ENCODE measurements at places on chromosomes 4 and X.

DNA sequence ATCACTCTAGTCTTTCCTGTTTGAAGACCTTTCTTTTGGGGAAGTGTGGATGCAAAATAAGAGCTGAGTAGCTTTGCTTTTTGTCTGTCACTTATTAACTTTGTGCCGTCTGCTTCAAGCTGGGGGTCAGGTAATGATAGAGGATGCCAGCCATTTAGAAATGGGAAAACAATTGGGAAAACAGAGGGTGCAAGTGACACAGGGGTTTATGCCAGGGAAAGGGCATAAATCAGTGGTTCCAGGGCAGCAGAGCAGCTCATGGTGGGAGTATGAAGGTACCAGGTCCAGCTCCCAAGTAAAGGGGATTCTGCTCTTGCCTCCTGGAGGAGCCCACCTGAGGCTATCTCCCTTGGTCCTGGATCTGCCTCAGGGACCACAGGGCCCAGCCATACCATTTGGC is 91.9 kb upstream of the GPR50 start:
- H3K27ac ChIP-seq: no peak overlapping the region
- H3K4me3 ChIP-seq: no peak overlapping the region
- no peaks in the 10 kb centered on the region for H3K27me3 ChIP-seq

DNA sequence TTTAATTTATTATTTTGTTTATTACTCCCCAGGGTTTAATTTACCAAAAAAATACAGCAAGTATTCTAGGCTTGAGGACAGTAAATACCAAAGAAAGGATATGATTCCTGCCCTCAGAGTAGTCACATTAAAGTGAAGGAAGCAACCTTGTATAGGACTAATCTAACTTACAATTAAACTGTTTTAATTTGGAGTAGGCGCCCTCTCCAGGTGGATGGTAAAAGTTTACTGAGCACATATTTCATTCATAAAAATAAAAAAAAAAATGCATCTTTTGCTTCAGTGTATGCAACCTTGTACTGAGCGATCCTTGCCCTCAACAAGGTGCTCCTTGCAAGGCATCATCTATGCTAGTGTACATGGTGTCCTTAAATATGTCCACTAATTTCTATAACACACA is 72.0 kb upstream of the MAGEB16 start:
- H3K4me1 ChIP-seq: no peaks in the 10 kb centered on the region
- H3K27me3 ChIP-seq: no peaks in the 10 kb centered on the region
- no peak overlapping the region for H3K27ac ChIP-seq
- H3K4me3 ChIP-seq: no peak overlapping the region
- no peaks in the 10 kb centered on the region for H3K36me3 ChIP-seq
- DNase-seq: no peak

DNA sequence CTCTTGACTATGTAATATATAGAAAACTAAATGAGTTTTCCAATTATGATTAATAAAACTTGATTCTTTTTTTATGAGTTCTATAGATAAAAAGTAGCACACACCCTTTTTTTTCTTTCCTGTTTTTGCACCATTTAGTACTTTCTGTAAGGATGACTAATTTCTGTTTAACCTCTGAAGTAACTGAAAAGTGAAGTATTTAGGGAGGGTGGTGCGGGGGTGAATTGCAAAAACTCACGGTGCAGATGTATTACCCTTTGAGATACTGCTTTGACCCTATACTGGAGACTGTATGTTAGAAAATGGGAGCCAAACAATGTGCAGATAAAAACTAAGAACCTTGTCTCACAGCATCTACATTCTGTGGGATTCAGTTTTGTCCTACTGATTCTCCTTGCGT is 471.6 kb downstream of the DTHD1 start:
- no peak for DNase-seq
- H3K4me3 ChIP-seq: no peak overlapping the region
- no peak overlapping the region for H3K27ac ChIP-seq
- H3K27me3 ChIP-seq: no peaks in the 10 kb centered on the region

- no peak for DNase-seq
- H3K4me1 ChIP-seq: no peaks in the 10 kb centered on the region
- no peaks in the 10 kb centered on the region for H3K27me3 ChIP-seq
- H3K27ac ChIP-seq: no peak overlapping the region
- H3K4me3 ChIP-seq: no peak overlapping the region
Measured at GRCh38 chr4:142480244-142480643, 365.9 kb downstream of the INPP4B start.

- no peak overlapping the region for H3K4me3 ChIP-seq
- DNase-seq: no peak
- no peaks in the 10 kb centered on the region for H3K4me1 ChIP-seq
- no peaks in the 10 kb centered on the region for H3K27me3 ChIP-seq
- no peaks in the 10 kb centered on the region for H3K36me3 ChIP-seq
- H3K27ac ChIP-seq: peak overlapping the region; percentile 27
Measured at GRCh38 chrX:16202943-16203342, 35.7 kb downstream of the MAGEB17 start.

DNA sequence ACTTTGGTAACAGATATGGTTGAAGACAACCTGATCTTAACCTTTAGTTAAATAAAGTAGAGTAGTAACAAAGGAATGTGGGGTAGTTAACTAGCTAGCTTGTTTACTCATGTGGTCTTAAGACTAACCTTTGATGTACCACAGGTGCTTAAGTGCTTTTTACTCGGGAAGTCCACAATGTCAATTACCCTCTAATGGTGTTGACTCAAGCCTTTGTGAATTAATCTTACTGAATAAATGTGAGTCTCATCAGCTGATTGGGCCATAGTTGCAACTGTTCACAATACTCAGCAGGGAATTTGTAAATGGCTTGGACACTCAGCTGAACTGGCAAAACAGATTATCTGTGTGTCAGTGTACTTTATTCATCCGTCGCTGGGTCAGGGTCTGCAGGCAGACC is 119.0 kb upstream of the UGT8 start:
- H3K27me3 ChIP-seq: no peaks in the 10 kb centered on the region
- no peak overlapping the region for H3K4me3 ChIP-seq
- no peaks in the 10 kb centered on the region for H3K36me3 ChIP-seq
- DNase-seq: no peak
- no peak overlapping the region for H3K27ac ChIP-seq

DNA sequence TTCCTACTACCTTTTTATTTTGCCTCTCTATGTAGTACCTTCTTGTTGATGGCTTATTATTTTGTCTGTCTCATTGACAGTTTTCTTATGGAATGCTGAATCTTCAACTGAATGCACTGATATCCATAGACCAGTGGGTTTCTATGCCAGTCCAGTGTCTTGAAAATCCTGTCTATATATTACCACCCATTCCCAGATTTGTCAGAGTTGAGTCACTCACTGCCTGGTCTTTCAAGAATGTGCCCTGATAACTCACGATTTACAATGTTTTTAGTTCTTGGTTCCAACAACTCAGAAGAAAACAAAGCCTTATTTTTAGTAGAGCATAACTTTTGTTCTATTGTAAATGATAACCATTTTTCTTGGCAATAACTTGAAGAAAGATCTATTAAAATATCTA is 606.0 kb upstream of the PITX2 start:
- no peak overlapping the region for H3K27ac ChIP-seq
- H3K4me1 ChIP-seq: no peaks in the 10 kb centered on the region
- no peaks in the 10 kb centered on the region for H3K27me3 ChIP-seq
- no peak for DNase-seq
- no peaks in the 10 kb centered on the region for H3K36me3 ChIP-seq

DNA sequence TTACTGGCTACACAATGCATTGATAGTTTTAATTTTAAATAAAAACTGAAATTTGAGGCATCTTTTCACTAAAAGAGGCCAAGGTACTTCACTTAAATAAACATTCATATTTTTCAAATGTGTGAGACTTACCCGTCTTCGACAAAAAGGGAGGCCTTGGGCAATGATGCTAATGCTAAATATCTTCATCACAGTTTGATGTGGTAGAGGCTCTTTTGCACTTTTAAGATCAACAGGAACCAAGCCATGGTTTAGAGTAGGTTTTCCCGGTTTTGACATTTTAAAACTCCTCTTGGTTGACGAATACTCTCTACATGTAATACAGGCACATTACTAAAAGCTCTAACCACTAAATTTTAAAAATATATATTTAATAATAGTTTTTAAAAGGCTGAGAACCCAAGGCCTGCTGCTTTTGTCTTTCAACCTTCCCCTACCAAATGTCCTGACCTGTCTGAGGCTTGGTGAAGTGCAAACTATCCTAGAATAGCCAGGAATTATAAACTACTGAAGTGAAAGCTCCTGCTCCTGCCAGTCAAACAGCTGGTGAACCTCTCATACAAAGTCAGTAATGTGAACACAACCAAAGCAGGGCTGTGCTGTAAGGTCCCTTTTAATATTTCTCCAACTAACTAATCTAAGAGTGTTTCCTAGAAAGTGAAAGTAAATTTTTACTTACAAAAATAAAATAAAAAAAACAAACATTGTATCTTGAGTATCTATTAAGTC is 153.7 kb downstream of the FBXW7 start:
- H3K4me1 ChIP-seq: no peaks in the 10 kb centered on the region
- DNase-seq: no peak
- H3K36me3 ChIP-seq: no peaks in the 10 kb centered on the region
- H3K27me3 ChIP-seq: no peaks in the 10 kb centered on the region
- peak overlapping the region; percentile 66 for H3K27ac ChIP-seq

DNA sequence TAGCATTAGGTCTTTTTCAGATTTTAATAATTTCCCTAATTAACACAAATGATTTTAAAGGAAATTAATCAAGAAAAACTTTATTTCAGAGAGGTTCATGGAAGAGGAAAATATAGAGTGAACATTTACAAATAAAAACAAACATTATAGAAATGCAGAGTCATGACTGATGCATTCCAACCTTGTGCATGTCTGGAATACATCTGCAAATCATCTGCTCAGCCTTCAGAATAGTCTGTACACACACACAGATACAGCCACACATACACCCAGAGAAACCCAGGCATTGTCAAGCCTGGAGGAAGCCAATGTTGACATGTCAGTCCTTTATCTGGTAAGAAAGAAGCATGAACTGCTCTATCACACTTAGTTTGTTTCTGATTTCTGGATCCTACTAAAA is 61.3 kb upstream of the NFKB1 start:
- DNase-seq: no peak
- no peak overlapping the region for H3K4me3 ChIP-seq
- no peaks in the 10 kb centered on the region for H3K27me3 ChIP-seq
- peak overlapping the region; percentile 89 for H3K27ac ChIP-seq
- H3K4me1 ChIP-seq: peaks cover 42% of the 10 kb centered on the region

- no peaks in the 10 kb centered on the region for H3K27me3 ChIP-seq
- no peak overlapping the region for H3K27ac ChIP-seq
- H3K4me1 ChIP-seq: no peaks in the 10 kb centered on the region
- DNase-seq: no peak
- no peaks in the 10 kb centered on the region for H3K36me3 ChIP-seq
Measured at GRCh38 chr4:106707776-106708463, 328.2 kb downstream of the DKK2 start.

GRCh38 chrX:143461606-143462005 is 55.7 kb downstream of the SPANXN3 start:
- no peak overlapping the region for H3K4me3 ChIP-seq
- H3K27ac ChIP-seq: no peak overlapping the region
- DNase-seq: no peak
- H3K36me3 ChIP-seq: no peaks in the 10 kb centered on the region
- no peaks in the 10 kb centered on the region for H3K4me1 ChIP-seq
- H3K27me3 ChIP-seq: no peaks in the 10 kb centered on the region

DNA sequence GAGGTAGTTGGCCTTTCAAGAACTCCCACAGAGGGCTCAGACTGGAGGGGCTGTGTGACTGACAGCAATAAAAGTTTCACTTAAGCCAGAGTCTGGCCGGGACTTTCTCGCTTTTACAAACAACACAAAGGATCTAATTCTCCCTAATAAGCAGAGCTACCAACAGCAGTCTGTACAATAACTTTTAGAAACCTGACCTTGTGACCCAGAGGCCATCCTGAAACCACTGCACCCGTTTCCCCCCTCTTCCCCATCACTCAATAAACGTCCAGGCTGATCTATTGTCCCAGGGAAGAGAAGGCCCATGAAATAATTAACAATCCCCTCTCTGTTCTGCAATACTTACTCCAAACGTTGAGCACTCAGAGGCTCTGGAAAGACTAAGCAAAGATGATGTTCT is 442.4 kb downstream of the ZIC3 start:
- H3K27ac ChIP-seq: no peak overlapping the region
- no peak overlapping the region for H3K4me3 ChIP-seq
- H3K36me3 ChIP-seq: no peaks in the 10 kb centered on the region
- H3K4me1 ChIP-seq: no peaks in the 10 kb centered on the region
- peaks cover 7% of the 10 kb centered on the region for H3K27me3 ChIP-seq
- DNase-seq: no peak

GRCh38 chr4:65592089-65592488 is 78.2 kb downstream of the EPHA5 start:
- no peak for DNase-seq
- H3K27me3 ChIP-seq: no peaks in the 10 kb centered on the region
- H3K36me3 ChIP-seq: no peaks in the 10 kb centered on the region
- H3K27ac ChIP-seq: no peak overlapping the region
- no peak overlapping the region for H3K4me3 ChIP-seq

DNA sequence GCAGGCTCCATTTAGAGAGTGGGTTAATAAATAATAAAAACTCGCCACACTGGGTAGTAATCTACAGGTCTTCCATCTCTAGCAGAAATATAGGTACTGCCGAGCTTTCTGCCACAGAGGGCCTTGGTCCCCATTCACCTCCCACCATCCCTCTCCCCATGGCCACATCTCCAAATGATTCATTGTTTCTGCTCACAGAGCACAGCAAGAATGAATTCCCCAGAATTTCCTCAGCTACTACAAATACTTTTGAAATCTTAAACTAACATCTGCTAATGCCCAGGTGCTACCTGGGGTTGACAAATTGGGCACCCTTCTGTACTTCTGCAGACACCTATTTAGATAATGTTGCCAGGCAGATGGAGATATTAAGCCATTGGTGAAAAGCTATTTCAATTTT is 5.1 kb downstream of the PHEX start:
- no peaks in the 10 kb centered on the region for H3K4me1 ChIP-seq
- H3K4me3 ChIP-seq: no peak overlapping the region

DNA sequence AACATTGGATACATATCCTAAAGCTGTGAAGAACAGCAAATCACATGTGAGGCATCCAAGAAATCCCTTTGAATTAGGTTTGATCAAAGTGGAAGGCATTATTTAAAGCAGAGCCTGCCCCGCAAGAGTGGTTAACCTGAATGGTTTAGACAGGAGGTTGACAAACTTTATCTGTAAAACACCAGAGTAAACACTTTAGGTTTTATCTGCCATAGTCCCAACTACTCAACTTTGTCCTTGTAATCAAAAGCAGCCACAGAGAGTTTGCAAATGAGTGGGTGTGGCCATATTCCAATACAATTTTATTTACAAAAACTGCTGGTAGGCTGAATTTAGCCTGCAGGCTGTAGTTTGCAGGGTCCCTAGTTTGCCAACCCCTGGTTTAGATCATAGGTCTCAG is 25.2 kb upstream of the FGFBP2 start:
- no peak overlapping the region for H3K4me3 ChIP-seq
- no peaks in the 10 kb centered on the region for H3K4me1 ChIP-seq
- no peak overlapping the region for H3K27ac ChIP-seq
- no peaks in the 10 kb centered on the region for H3K27me3 ChIP-seq

DNA sequence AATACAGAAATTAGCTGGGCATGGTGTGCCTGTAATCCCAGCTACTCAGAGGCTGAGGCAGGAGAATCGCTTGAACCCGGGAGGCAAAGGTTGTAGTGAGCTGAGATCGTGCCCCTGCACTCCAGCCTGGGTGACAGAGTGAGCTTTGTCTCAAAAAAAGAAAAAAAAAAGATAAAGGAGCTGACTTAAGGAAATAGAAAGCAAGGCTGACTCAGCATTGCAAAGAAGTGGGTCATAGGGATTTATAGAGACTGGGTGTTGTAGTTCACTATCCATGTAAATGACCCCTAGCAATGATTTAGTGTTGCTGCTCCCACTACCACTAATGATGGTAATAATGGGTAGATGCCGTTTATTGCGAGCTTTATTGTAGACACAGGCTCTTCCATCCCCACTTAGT is 47.6 kb downstream of the ADD1 start:
- H3K27ac ChIP-seq: no peak overlapping the region
- H3K27me3 ChIP-seq: no peaks in the 10 kb centered on the region
- no peaks in the 10 kb centered on the region for H3K4me1 ChIP-seq
- no peak for DNase-seq

All from right lobe of liver (tissue), 6 donors.